Stimulated activated naive CD4-positive, alpha-beta T cell (primary cell): ENCODE measurements at places on chromosomes 4 and X.
A peak's percentile ranks its signal among the peaks of the same experiment; 100 is the strongest.

- DNase-seq, result no peak
Measured at GRCh38 chr4:122163301-122163700, 11.2 kb downstream of the BLTP1 start.

DNA sequence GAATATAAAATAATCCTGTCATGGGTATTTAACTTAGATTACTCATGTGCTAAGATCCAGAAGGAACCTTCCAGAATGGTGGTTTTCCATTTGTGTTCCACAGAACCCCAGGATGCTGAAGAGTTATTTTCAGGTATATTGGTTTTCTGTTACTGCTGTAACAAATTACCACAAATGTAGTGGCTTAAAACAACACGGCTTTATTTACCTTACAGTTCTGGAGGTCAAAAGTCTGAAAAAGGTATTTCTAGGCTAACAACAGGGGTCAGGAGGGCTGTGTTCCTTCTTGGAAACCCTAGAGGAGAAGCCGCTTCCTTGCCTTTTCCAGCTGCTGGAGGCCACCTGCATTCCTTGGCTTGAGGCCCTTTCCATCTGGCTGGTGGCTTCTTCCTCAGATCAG, 57.9 kb upstream of the HPSE start:
- no peak for DNase-seq

- no peak for DNase-seq
Measured at GRCh38 chr4:14392378-14392777, 609.9 kb upstream of the CPEB2 start.

- no peak for DNase-seq
Measured at GRCh38 chrX:13376857-13377549, 57.1 kb upstream of the ATXN3L start.

DNA sequence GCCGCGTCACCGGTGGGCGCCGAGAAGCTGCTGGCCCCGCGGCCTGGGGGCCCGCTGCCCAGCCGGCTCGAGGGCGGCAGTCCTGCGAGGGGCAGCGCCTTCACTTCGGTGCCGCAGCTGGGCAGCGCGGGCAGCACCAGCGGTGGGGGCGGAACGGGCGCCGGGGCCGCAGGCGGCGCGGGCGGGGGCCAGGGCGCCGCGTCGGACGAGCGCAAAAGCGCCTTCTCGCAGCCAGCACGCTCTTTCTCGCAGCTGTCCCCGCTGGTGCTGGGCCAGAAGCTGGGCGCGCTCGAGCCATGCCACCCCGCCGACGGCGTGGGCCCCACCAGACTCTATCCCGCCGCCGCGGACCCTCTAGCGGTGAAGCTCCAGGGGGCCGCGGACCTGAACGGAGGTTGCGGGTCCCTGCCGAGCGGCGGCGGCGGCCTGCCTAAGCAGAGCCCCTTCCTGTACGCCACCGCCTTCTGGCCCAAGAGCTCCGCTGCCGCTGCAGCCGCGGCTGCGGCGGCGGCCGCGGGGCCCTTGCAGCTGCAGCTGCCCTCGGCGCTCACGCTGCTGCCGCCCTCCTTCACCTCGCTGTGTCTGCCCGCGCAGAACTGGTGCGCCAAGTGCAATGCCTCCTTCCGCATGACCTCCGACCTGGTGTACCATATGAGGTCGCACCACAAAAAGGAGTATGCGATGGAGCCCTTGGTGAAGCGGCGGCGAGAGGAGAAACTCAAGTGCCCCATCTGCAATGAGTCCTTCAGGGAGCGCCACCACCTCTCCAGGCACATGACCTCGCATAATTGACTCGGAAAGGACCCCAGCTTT, 5.6 kb downstream of the PRDM8 start:
- DNase-seq, result peak; percentile 46

DNA sequence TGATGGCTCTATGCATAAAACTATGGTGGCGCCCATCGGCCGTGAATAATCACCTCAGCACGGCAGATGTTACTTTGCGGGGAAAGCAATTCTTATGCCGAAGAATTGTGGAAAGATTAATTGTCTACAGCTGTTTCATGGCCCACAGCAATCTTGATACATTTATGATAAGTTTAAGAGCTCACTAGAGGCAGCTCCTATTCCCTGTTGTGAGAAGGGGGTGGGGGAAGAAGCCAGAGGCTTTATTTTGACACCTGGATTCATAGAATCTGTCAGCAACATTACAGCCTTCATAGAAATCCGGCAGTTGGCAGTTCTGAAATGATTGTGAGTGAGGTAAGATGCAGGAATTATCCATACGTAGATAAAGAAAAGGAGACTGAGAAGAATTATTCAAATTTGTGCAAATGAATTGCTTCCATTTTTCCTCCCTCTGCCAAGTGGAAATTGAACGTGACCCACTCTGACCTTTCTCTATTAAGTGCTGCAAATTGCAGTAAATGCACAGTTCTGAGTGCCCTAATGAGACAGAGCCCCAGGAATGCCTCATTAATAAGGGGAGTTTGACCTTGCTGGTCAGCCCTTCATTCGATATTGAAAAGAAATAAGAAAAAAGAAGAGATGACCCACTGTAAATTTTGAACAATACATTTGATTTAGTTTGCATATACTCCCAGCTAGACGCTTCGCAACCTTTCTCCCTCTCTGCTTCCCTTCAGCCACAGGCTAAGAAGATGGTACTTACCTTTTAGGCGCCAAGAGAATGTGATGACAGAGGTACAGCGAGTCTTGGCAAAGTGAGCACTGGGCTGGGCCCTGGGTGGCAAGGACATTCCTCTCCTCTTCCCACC, 188.8 kb downstream of the GPAT3 start:
- DNase-seq, result no peak

GRCh38 chr4:138832563-138832962, 183.0 kb upstream of the NOCT start:
- DNase-seq, result no peak
